ENCODE measurements at places on chromosomes 2 and 18.

DNA sequence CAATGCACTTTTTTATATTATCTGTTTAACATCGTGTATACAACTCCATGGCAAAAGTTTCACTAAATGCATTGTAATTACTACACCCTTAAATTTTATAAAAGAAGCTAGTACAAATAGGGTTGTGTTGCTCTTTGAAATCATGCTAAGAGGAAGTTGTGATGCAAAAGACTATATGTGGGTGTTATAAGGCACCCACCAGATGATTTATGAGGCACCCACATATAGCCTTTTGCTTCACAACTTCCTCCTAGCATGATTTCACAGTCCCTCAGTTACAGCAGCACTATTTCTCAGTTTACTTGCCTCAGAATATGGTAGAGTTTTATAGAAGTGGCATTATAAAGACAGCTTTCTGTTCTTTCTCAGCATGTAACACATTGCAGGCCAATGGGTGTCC is 277.3 kb upstream of the DOK6 start:
- no peak for DNase-seq

DNA sequence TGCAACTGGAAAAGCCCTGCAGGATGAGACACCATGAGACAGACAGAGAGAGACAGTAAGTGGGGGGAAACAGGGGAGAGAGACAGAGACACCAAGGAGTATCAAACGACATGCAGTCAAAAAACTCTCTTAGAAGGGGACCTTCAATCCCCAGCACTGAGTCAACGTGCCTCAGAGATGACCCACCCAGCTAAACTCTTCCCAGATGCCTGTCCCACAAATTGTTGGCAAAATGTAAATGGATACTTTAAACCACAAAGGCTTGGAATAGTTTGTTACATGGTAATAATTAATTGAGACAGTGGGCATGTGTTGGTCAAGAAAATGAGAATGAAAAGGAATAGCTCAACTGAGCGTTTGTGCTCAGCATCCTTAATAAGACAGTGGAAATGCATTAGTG is 98.3 kb downstream of the GRB14 start:
- DNase-seq = no peak

GRCh38 chr2:147595200-147595599 is 249.6 kb upstream of the ACVR2A start:
- no peak for DNase-seq

- no peak for DNase-seq
Observed at GRCh38 chr2:162037028-162037795, 36.8 kb downstream of the DPP4 start.

DNA sequence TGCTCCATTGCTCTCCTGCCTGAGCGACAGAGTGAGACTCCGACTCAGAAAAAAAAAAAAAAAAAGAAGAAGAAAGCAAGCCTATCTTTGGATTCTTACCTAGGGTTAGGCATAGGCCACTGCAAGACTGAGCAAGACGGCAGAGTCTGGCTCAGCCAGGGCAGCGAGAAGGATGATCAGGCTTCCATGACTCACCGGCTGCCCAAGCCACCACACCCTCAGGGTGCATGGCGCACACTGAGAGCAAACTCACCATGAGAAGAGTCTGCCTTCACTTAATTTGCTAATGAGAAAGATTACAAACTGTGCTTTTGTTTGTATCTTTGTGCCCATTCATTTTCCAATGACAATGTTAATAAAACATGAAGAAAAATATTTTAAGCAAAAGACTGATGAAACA is 8.2 kb downstream of the FAM110C start:
- DNase-seq = no peak

DNA sequence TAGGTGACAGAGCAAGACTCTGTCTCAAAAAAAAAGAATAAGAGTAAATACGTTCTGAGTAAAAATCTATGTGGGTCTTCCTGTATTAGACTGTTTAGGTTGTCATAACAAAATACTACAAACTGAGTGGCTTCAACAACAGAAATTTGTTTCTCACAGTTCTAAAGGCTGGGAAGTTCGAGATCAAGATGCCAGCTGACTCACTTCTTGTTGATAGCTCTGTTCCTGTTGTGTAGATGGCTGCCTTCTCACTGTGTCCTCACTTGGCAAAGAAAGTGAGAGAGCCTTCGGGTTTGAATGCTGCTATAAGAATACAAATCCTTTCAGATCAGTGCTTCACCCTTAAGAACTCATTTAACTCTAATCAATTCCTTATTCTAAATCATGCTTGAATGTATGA is 430.0 kb upstream of the VWC2L start:
- DNase-seq = no peak

DNA sequence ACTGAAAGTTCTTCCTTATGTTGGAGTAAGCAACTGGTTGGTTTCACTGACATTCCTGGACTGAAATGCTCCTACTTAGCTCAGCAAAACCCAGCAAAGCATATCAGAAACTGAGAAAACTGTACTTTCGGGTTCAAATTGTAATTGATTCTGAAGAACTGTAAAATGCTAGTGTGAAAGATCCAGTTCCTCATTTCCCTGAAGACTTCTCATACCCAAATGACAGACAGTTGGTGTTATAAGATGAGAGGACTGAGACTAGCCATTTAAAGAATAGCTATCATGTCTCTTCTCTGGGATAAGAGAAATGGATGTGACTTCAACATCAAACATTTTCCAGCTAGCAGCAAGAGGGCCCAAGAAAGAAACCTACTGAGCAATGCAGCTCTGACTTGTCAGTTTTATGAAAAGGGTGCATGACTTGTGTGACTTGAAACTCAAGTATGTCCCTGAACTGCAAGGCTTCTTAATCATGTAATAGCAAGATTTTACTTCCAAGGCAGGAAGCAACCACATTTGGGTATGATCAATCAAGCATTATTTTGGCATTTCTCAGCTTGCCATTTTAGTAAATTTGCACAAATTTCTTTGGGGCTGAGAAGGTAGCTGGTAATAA is 420.3 kb upstream of the MMADHC start:
- DNase-seq = no peak

DNA sequence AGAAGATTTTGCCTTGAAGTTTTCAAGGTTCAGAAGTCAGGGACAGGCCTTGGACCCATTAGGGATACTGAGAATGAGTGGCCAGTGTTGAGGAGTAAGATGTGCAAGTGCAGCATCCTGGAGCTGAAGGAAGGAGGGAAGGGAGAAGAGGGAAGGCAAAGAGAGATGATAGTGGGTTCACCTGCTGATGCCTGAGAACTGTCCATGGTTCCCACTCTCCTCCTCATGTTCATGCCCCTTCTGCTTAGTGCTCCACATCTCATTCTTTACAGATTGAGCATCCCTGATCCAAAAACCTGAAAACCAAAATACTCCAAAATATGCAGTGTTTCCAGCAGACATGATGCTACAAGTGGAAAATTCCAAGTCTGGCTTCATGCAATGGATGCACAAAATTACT is 137.8 kb downstream of the CCDC102B start:
- DNase-seq = no peak

Data from activated naive CD8-positive, alpha-beta T cell treated with anti-CD3 and anti-CD28 coated beads, Interleukin-2, amount 50 U/mL, for 16 hours (primary cell).